ENCODE measurements at places on chromosomes 12 and 14. TPM values are rescaled to one million over a fixed set of nuclear protein-coding genes. Genes with fewer than 3 reads are reported as not detected.

DNA sequence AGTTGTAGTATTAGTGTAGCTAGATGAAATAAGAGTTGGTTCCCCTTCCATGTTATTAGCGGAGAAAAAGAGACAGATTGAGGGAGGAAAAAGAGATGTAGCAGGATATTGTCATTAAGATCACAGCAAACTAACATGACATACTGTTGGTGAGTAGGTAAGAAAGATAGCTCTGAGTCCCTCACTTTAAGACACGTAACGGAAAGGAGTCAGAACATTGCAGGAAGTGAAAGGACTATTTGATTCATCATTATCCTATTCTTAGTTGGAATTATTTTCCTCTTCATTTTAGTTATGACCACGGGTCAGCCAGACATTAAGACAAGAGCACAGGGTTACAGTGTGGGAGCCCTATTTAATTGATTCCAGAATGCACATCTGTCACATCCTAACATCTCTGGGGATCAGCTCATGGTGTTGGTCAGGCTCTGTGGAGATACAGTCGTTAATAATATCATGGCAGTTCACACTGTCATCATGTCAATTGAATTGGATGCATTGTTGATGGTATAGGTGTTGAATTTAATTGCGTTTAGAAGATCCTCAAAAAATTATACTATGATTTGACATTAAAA lies 55.0 kb downstream of the TMX1 start:
- DNase-seq, result no peak

- DNase-seq, result no peak
Observed at GRCh38 chr12:14482886-14483285, 84.8 kb downstream of the PLBD1 start.

DNA sequence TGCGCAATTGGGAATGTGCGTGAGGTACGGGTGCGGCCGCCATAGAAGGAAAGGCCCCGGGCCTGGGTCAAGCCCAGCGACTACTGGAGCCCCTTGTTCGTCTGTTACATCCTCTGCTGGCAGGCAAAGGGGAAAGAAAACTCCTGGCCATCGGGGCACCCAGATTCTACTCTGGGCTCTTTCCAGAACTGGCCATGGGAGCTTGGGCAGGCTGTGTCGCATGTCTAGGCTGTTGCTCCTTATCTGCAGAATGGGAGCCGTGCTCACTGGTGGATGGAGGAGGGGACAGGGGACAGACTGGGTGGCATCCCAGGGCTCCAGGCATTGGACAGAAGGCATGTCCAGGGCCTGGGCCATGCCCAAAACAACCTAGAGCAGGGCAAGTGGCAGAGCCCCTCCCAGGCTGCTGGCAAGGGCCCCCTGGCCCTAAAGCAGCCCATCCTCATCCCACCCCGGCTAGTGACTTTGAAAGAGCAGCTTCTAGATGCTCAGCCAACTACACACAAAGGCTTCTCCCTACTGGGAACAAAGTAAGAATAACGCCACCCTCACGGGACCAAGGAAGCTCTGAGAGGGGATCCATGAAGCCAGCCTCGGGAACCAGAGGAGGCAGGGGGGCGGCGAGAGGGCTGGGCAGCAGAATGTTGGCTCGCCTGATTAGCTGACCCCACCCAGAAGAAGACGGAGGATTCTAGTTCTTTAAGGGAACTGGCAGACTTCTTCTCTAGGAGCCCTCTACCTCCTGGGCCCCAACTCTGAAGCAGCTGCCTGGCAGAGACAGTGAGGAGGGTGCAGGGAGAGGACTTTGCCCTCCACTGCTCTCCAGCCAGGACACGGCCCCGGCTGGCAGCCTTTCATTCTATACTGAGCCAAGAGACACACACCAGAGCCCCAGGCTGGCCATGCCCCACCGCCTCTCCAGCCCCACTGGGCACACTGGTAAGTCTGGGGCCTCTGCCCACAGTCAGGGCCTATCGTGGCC lies 96.8 kb downstream of the SINHCAF start:
- DNase-seq, result no peak

DNA sequence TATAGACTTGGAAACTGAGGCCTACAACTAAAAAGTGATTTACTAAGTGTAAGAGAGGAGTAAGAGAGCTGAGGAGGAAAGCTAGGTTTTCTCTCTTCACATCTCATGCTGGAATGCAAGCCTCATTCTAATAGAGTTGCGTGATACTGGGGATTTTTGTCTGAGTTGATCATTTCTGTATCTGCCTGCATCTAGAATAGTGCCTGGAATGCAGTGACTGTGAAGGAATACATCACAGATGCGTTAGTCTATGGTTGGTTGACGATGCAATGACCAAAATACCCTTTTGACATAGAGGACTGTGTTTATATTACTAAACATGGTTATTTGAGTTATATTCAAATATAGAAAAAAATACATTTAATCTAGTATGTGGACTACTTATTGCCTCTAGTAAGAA lies 9.2 kb upstream of the TMEM117 start:
- no peak for DNase-seq

The LRFN5 gene
- not detected for total RNA-seq

DNA sequence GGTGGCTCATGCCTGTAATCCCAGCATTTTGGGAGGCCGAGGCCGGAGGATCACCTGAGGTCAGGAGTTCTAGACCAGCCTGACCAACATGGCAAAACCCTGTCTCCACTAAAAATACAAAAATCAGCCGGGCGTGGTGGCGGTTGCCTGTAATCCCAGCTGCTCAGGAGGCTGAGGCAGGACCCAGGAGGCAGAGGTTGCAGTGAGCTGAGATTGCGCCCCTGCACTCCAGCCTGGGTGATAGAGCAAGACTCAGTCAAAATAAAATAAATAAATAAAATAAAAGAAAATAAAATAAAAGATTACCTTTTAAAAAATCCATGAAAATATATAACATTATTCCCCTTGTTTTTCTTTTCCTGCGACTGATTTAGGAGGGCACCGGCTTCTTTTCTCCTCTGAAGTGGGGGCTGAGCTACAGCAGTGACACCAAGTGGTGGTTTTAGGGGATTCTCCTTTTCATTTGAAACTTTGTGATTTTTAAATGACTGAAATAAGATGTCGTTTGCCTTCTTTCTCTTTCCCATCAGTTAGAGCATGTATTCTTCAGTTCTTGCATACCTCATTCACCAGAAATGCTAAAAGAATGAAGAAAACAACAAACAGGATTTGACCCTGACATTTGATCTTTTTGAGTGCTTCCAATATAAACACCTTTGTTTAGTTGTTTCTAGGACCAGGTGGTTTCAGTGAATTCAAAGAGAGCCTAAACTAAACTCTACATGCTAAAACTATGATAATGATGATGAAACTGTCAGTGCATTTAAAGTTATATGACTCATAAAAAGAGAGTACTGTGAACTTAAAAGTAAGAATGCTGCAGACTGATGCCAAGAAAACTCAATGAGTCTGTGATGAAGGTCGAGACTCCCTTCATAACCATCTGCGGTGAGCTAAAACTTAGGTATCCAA lies 22.6 kb upstream of the PKP2 start:
- DNase-seq, result no peak

DNA sequence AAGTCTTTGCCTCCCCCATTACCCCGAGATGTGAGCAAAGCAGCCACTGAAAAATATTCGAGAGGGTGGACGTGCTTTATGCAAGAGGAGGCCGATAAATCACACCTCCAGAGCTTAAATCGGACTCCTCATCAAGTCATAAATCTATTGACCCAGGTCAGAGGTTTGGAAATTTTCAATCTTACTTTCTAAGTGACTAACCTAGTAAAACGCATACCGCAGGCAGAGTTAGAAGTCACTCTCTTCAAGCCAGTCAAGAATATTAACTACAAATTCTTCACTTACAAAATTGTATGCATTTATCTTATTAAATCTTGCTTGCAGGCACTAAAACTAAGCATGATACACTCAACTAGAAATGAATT lies 34.9 kb downstream of the GPHB5 start:
- DNase-seq, result no peak

The SPATS2 gene
- total RNA-seq, result 74.2 TPM

DNA sequence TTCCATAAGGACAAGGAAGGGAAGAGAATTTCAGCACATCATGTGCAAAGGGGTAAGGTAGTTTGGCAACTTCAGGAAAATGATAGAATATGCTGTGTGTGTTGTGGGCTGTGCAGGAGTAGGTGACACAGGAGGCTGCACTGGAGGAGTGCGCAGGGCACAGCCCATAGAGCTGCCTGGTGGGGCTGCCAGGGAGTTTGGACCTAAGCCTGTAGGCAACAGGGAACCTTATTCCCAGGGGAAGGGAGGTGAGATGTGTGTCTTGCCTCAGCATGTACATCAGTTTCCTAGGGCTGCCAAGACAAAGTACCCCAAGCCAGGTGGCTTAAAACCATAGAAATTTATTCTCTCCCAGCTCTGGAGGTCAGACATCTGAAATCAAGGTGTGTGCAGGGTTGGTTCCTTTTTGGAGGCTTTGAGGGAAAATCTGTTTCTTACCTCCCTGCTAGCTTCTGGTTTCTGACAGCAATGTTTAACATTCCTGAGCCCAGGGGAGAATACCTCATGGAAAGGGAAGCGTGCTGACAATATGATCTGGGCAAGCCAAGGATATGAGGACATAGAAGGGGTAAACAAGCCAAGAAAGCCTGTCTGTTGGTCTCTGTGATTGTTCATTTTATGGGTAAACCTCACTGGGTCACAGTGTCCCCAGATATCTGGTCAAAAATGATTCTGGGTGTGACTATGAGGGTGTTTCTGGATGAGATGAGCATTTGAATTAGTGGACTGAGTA lies 174.0 kb upstream of the NTF3 start:
- DNase-seq, result no peak

DNA sequence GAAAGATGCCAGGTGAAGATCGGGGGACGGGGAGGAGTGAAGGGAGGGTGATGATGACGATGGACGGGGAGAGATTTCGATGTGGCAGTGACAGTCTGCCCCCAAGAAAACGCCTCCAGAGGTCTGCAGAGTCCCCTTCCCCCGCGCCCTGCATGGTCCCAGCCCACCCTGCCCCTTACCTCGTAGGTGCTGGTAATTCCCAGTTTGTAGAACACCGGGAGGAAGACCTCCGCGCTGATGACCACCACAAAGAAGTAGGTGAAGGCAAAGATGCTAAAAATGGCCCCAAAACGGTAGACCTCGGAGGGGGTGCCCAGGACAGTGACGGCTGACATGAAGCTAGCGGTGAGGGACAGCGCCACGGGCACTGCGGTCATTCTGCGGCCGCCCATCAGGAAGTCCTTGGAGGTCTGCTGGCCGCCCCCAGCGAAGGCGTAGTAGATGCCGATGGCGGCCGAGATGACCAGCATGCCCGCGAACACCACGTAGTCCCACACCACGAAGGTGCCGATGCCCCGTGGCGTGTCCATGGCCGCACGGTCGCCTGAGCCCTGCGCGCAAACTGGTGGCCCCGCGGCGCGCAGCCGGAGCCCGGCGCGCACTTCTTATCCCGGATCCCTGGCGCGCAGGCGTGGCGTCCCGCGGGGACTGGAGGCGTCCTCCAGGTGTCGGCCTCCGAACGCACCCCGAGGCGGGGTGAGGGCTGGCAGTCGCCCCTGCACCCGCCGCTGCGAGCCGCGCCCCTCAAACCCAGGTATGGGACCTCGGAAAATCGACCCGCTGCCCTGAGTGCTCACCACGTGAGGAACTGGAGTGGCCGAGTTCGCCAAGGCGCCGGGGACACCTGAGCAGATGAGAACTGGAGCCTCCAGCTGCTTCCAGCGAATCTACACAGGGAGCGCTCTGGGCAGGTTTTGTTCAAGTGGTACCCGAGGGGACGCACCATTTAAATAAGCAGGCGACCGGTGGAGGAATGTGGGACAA lies at the start of gene SLC5A8:
Gene SLC5A8, minus strand, starts transcription at position 920 of the 984 bp plus-strand sequence. Its CDS starts 390 bp downstream, at position 530.
- no peak for DNase-seq

The CLMN gene
- 33.4 TPM for total RNA-seq

DNA sequence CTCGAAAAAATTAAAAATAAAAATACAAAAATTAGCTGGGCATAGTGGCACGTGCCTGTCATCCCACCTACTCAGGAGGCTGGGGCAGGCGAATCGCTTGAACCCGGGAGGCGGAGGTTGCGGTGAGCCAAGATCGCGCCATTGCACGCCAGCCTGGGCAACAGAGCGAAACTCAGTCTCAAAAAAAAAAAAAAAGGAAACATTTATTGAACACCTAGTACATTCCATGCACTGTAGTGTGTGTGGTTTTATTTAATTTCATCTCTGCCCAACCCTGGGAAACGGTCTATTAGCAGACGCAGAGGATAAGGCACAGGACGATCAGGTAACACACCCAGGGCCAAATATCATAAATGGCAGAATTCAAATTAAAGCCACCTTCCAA lies 35.8 kb upstream of the SINHCAF start:
- DNase-seq, result no peak

The SERPINA5 gene
- total RNA-seq, result 3.0 TPM

The KCNA5 gene
- total RNA-seq, result not detected

DNA sequence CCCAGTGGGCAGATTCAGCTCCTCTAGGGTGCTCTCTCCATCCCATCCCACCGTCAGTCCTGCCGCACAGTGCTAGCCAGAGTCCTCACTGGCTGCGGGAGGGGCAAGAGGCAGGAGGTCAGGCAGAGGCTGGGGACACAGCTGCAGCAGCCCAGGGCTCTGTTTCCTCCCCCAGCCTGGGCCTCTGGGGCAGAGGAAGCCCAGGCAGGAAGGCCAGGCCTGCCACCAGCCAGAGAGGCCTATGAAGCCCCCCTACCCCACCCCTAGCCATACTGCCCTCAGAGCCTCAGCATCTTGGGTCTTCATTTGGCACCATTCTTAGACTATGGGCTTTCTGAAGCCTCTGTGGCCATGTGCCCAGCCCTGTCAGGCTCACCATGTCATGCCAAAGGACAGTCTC lies 3.4 kb downstream of the ACVRL1 start:
- no peak for DNase-seq

The CISTR gene
- not detected for total RNA-seq

GRCh38 chr12:59403259-59403932 lies 192.4 kb upstream of the SLC16A7 start:
- peak; percentile 55 for DNase-seq

GRCh38 chr12:123853396-123854070 lies 91.4 kb downstream of the DNAH10 start:
- no peak for DNase-seq

GRCh38 chr14:24071836-24072430 lies 571 bp downstream of the CPNE6 start:
- DNase-seq, result no peak

- no peak for DNase-seq
Observed at GRCh38 chr14:60803871-60804270, 69.3 kb downstream of the MNAT1 start.

GRCh38 chr12:131128556-131128955 lies 174.8 kb downstream of the ADGRD1 start:
- DNase-seq, result no peak

GRCh38 chr12:20364501-20364900 lies 3.8 kb upstream of the PDE3A start:
- no peak for DNase-seq

The IL22 gene
- not detected for total RNA-seq

- DNase-seq, result no peak
Observed at GRCh38 chr12:112803620-112804282, 12.2 kb downstream of the RPH3A start.

- DNase-seq, result no peak
Observed at GRCh38 chr12:86006727-86007126, 132.6 kb downstream of the NTS start.

DNA sequence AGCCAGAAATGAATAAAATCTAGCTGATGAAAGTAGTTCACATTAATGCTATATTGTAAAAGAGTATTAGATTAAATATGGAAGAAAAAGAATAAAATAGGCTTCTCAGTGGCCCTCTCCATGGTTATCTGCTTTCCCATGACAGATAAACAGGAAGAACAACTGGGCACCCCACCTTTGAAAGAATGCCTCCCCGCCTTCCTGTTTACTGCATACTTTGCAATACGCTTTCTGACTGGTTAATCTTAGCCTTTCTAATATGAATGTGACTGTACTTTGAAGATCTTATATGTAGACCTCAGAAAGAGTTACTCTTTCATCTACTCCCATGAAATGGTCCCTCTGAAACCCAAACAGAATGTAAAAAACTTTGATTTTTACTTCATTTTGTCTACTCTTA lies 34.1 kb upstream of the DAAM1 start:
- DNase-seq, result no peak
